Mesenchymal stem cell (in vitro differentiated cells and primary cell): ENCODE measurements at places on chromosomes 7 and 10.
A peak's percentile ranks its signal among the peaks of the same experiment; 100 is the strongest.

DNA sequence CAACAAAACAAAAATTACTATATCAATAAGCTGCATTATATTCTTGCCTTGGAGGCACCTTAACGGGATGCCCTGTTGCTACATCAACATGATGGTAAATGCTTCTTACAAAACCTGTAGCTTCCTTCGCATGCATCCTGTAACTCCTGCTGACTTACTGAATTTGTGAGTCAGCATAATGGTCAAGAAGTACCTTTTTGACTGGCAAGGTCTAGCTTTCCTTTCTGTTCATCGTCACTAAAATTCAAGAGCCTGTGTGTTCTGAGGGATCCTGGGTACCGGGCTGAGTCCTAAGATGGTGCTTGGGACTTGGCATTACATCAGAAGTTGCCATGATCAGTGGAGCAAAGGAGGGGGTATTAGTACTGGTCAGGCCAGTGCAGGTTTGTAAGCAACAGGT is 4.9 kb downstream of the PFKFB3 start:
- peak; percentile 51 for DNase-seq

DNA sequence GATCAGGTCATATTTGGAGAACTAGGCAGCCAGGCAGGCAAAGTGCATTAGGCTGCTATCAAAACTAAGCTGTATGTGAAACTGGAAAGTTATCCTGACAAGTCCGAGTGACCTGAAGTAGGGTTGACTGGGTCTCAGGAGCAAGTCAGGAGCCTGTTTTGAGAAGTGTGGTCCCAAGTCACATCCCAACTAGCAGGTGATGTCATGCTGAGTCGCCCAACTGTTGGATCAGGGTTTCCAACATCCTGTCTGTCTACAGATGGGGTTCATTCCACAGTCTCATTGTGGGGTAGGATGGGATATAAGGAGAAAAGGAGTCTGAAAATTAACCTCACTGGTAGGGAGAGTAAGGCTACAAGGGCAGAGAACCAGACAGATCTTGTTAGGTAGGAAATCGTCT is 27.0 kb downstream of the SLC26A4 start:
- no peak for DNase-seq

DNA sequence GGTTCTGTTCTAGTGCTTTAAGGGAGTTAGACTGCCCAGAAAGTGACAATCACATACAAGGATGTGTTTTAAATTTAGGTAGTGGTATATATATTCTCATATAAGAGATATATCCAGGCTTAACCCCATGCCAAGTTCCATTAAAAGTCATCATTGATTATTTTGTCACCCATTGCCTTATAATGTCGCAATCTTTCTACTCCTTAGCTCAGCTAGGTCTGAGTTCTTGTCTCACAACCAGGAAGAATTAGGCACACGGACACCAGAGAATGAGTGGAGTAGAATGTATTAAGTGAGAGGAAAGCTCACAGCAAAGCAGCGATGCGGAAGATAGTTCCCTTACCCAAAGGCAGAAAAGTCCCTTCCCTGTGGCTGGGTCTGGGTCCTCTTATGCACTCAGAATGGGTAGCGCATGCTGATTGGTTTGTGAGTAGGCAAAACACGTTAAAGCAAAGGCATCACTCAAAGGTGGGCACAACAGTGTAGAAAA is 197.2 kb upstream of the AHR start:
- DNase-seq, result no peak

- peak; percentile 88 for DNase-seq
Measured at GRCh38 chr7:137970253-137970975, 31.5 kb downstream of the CREB3L2 start.

DNA sequence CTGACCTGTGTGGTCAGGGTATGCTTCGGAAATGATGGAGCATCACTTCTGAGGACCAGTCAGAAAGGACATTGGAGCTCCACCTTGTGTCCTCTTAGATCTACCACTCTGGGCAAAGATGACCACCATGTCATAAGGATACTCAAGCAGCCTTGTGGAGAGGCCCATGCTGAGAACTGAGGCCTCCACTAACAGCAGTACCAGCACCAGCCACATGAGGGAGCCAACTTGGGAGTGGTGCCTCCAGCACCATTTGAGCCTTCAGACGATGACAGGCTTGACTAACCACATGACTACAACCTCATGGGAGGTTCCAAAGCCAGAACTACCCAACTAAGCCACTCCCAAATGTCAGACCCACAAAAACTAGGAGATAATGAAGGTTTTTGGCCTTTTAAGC is 116.0 kb downstream of the NPTX2 start:
- DNase-seq, result peak; percentile 4

DNA sequence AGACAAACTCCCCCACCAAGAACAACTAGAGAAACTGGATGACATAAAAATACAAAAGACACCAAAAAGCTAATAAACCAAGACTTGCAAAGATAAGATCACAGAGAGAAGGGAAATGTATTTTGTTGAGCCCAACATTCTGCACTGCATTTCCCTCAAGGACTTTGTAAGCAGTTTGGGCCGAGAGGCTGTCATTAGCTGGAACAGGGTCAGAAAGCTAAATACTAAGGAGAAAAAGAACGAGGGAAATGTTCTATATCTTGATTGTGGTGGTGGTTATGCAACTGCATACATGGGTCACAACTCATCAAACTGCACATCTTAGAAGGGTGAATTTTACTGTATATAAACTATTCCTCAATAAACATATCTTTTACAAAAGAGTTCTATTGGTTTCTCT is 315.0 kb downstream of the IPMK start:
- DNase-seq, result peak; percentile 58

DNA sequence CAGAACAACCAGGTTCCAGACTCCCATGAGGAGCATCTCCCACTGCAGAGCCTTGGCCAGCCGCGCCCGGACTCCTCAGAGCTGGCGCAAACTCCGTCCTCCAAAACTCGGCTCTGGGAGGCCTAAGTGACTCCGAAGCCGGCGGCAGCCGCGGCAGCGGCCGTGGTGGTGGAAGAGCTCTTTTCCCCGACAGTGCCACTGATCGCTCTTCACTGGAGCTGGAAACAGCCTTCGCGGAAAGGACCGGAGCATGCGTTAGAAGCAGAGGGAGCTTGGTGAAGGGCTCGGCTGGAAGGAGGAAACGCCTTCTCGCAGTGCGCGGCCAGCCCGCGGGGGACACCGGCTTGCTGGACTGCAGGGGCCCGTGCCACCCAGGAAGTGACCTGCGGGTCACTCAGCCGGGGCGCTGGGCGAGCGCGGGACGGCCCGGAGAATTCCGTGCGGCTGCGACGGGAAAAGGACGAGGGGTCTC is 5.0 kb upstream of the HOXA13 start:
- peak; percentile 34 for DNase-seq

DNA sequence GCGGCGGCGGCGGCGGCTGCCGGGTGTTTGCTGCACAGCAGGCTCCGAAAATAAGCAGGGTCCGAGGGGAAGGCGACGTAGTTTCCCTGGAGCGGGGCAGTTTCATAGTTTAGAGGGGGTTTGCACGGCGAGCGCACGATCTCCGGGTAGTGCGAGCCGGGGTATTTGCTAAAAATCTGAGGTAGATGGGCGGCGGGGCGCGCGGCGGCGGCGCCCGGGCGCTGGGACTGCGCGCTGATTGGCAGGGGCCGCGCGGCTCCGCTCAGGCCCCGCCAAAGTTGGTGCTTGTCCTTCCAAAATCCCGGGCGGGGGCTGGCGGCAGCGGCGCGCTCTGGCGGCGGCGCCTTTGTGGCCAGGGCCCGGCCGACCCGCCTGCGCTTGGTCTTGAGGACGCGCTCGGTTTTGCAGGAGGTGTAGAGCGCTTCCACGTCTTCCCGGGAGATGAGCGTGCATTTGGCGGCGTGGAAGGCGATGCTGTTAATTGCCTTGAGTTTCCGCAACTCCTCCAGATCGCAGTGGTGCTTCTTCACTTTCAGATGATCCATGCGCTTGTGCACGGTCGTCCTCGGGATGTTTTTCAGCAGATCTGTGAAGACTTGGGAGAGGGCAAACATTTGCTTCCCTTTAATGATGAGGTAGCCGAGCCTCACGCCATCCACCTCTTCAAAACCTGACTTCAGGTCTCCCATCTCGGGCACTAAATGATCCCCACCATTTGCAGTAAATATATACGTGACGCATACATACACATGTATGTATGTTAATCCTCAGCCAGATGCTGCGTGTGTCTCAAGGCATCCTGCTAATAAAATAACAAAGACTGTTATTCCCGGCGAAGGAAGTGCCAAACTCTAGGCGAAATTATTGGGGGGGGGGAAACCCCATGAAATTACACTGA is 8.1 kb downstream of the SKIDA1 start:
- DNase-seq, result peak; percentile 75

GRCh38 chr10:99394761-99395386 is 35.5 kb downstream of the GOT1 start:
- DNase-seq, result no peak

GRCh38 chr7:7173956-7174632 is 8.2 kb upstream of the C1GALT1 start:
- no peak for DNase-seq

DNA sequence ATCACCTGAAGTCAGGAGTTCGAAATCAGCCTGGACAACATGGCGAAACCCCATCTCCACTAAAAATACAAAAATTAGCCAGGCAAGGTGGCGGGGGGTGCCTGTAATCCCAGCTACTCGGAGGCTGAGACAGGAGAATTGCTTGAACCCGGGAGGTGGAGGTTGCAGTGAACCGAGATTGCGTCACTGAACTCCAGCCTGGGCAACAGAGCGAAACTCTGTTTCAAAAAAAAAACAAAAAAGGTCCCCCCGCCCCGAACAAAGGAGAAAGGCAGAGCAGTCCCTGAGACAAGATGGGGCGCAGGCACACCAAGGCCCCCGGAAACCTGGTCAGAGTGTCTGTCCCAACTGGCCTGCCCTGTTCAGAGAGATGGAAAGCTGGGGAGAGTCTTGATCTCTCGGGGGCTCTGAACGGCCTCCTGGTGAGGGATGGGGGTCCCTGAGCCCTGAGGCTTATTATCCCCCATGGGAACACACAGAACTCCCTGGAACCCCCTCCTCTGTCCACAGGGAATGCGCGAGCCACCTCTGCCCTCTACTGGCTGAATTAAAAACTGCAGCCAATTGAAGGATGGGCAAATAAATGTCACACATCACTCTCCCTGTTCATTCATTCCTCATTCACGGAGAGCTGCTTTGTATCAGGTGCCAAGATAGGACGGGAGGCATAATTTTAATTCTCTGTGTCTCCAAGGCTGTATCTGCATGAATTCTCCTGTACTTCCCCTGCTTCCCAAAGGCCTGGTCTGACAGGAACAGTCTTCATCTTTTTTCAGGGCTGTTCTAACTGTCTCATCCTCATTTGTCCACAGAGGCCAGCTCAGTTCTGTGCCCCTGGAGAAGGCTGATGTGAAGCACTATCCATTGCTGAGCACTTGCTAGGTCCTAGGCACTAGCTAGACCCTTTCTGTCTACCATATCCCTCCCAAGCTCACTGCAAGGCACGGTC is 28.9 kb downstream of the MAT1A start:
- DNase-seq, result peak; percentile 30

GRCh38 chr7:84912993-84913635 is 273.7 kb downstream of the SEMA3D start:
- peak; percentile 14 for DNase-seq

GRCh38 chr10:3401491-3401938 is 228.9 kb upstream of the PITRM1 start:
- peak; percentile 72 for DNase-seq

DNA sequence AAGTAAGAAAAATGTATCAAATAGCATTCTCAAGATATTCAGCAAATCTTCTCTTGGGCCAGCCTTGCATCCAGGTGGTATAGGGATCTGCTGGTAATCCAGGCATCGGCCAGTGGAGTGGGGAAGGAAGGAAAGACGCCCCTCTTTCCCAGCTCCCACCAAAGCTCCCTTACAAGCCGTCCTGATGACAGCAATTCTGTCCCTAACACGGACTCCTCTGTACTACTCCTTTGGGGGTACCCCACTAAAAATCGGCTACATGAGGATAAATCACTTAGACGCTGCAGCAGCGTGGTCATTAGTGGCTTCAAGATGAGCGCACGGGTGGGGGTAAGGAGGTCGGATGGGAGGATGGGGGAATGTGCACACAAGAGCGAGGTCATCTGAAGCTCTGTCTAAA is 24.7 kb upstream of the NUB1 start:
- no peak for DNase-seq

DNA sequence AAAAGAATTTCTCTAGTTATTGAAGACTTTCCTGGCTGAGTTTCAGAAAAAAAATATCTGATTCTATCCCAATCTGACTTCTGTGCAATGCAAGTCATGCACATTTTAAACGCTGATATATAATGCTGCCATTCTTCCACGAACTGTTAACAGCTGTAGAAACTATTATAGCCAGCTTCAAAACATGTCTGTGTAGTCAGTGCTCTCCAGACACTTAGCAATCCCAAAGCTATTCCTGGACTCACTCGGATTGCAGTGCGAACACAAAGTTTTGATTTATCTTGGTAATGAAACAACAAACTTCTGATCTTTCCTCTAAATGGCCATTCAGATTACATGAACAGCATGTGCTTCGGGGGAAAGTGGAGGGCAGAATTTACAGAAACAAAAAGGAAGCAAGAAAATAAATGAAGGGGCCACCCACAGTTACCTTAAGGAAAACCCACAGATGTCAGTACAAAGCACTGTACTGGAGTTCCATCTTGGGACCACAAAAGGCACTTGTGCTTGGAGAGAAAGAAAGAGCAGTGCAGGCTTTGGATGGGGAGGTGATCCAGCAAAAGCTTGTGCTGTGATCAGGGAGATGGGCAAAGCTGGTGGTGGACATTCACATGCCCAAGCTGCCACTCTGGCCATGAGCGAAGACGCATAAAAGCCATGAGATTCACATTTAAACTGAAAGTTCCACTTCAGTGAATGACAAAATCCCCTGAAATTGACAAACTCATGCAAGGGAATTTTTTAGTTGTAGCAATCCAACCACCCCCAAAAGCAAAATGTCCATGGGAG is 32.1 kb upstream of the ADO start:
- no peak for DNase-seq

- DNase-seq, result no peak
Measured at GRCh38 chr10:114304571-114305421, 65.7 kb downstream of the VWA2 start.

DNA sequence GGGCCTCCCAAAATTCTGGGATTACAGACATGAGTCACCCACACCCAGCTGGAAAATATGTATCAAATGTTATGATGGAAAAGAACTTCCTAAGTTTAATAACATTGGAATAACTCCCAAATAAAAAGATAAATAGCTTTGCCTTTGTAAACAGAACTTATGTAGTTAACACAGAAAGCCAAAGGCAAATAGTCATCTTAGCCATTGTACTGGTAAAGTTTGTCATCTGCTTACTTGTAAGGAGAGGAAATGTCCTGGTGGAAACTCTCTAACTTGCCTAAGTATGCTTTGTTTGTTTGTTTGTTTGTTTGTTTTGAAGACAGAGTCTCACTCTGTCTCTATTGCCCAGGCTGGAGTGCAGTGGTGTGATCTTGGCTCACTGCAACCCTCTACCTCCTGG is 23.8 kb upstream of the TPST1 start:
- no peak for DNase-seq
